ENCODE measurements at places on chromosomes 3 and 15. TPM values are rescaled to one million over a fixed set of nuclear protein-coding genes. Genes with fewer than 3 reads are reported as not detected.

CSPG4 gene
- total RNA-seq = not detected

PLCB2 gene
- total RNA-seq = 173 TPM

RPP25 gene
- 4.2 TPM for total RNA-seq

ANKUB1 gene
- not detected for total RNA-seq

ADGRG7 gene
- not detected for total RNA-seq

ATR gene
- 36.9 TPM for total RNA-seq

GHRL gene
- 0.53 TPM for total RNA-seq

RTP3 gene
- total RNA-seq = not detected

SUSD5 gene
- not detected for total RNA-seq

RARRES1 gene
- not detected for total RNA-seq

CPA3 gene
- not detected for total RNA-seq

H1-8 gene
- not detected for total RNA-seq

DYNC1LI1 gene
- total RNA-seq = 29.5 TPM

SLC24A5 gene
- total RNA-seq = not detected

SPINK8 gene
- total RNA-seq = not detected

EFCAB12 gene
- total RNA-seq = 1.4 TPM

LRRC3B gene
- not detected for total RNA-seq

EPHB3 gene
- not detected for total RNA-seq

AZI2 gene
- total RNA-seq = 59.8 TPM

DLEC1 gene
- 3.7 TPM for total RNA-seq

P2RY12 gene
- not detected for total RNA-seq

NANOGP8 gene
- total RNA-seq = not detected

SCAMP5 gene
- not detected for total RNA-seq

NSMCE3 gene
- total RNA-seq = 12.4 TPM

CFAP44 gene
- total RNA-seq = 10.7 TPM

ANKRD34C gene
- total RNA-seq = not detected

OR4M2 gene
- not detected for total RNA-seq

LRTM1 gene
- total RNA-seq = not detected

PRICKLE2 gene
- total RNA-seq = not detected

MESP2 gene
- not detected for total RNA-seq

GJD2 gene
- not detected for total RNA-seq

PFN2 gene
- total RNA-seq = 4.3 TPM

TUSC7 gene
- not detected for total RNA-seq

GOLGA8H gene
- 0.54 TPM for total RNA-seq

AQP9 gene
- total RNA-seq = 0.20 TPM

CACNA1D gene
- total RNA-seq = not detected

AGBL1 gene
- total RNA-seq = not detected

DGKG gene
- 0.19 TPM for total RNA-seq

LRRC2 gene
- total RNA-seq = 0.75 TPM

STRIT1 gene
- total RNA-seq = not detected

XCR1 gene
- not detected for total RNA-seq

COPS2 gene
- total RNA-seq = 58.9 TPM

TFG gene
- 48.4 TPM for total RNA-seq

ZFYVE19 gene
- 30.1 TPM for total RNA-seq

TNFSF10 gene
- 151 TPM for total RNA-seq

SLC12A1 gene
- total RNA-seq = not detected

FRMD4B gene
- 8.3 TPM for total RNA-seq

KY gene
- not detected for total RNA-seq
